Hepatocyte (in vitro differentiated cells): ENCODE measurements at places on chromosomes 3 and 15.

DNA sequence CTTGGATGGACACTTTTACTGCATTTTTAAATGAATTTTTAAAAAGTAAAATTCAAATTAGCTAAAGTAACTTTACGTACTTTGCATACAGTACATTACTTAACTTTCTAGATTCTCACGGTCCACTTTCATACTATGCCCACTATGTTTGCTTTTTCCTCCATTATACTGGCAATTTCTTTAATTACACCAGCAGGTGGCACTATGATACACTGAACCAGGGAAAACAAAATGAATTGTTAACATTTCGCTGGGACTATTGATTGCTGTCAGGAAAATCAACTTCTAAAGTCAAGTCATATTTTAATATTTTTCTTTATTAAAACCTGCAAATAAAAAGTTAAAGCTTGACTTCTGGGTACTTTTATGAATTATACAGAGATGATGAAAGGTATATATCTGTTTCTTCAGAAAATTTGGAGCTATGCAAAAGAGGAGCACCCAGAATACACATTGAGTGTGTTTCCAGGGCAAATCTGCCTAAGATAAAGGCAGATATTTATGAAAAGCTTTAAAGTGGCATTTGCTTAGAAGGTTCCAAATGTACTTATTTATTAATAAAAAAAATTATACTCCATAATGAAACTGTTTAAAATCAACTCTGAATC lies 21.8 kb upstream of the POU1F1 start:
- peak; percentile 51 for DNase-seq

GRCh38 chr3:12838179-12838965 lies 3.0 kb downstream of the RPL32 start:
- DNase-seq: no peak

GRCh38 chr3:176937541-176937940 lies 259.7 kb downstream of the TBL1XR1 start:
- no peak for DNase-seq

DNA sequence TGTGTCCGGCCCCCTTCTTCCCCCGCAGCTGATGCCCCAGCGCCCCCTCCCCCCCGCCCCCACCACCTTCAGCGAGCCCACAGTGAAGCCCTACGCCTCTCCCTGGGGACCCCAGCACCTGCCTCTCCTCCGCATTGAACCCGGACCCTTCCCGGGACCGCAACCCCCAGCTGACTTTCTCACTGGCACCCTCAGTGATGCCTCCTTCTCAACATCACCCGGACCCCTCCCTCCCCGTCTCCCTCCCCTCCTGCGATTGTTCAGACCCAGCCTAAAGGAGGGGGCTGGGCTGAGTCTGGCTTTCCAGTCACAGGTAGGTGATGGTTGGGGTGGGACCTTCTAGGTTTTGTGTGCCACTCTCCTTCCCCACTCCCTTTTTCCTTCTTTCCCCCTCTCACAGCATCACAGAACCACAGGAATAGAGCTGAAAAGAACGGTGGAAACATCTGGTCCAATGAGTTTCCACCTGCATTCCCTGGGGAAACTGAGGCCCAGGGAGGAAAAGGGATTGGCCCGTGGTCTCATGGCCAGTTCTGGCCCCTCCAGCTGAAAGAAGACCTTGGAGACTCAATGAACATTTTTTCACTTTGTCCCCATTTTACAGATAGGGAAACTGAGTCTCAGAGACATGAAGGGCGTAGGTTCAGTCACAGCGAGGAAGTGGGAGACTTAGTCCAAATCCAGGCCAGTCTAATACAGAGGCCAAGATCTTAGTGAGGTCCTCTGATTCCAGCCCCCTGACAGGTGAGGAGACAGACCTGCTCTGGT lies 828 bp downstream of the CAND2 start:
- no peak for DNase-seq

- peak; percentile 80 for DNase-seq
These were observed 123.4 kb upstream of the MEF2A start for GRCh38 chr15:99442252-99442897.

- DNase-seq: no peak
These were observed 56.3 kb upstream of the ZNF148 start for GRCh38 chr3:125431391-125431790.

DNA sequence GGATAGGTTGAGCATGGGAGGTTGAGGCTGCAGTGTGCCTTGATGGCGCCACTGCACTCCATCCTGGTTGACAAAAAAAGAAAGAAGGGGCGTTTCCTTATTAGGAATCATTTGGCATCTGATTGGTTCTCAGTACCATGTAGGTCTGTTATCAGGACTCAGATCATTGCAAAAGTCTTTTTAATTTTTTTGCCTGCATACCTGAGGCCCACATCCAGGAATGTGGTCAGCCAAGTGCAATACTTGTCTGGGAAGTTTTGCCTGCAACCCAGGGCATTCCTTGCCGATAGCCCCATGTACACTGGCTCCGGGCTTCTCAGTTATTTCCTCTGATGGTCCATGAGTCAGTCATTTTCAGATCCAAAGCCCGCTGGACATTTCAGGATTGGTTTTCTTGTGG lies 50.1 kb upstream of the CRTC3 start:
- DNase-seq: peak; percentile 13

DNA sequence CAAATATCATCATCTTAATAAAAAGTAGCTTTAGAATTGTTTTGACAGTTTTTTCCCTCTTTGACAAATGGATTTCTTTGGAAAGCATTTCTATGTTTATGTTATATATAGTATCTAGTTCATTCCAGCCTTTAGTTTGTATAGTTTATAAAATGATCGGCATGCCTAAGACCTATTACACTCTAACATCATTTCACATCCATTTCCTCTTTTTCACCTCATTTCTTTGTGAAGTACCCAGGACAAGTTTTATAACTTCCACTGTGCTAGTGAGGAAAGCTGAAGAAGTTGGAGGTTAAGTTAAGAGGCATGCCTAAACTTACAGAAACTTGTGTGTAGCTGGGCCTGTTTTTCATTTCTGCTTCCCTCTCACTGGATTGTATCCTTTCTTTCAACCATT lies 178.4 kb downstream of the TP63 start:
- no peak for DNase-seq
